Activated CD8-positive, alpha-beta T cell treated with anti-CD3 and anti-CD28 coated beads for 36 hours (primary cell): ENCODE measurements at places on chromosomes 7 and 10. TPM values are rescaled to one million over a fixed set of nuclear protein-coding genes. Genes with fewer than 3 reads are reported as not detected.

The TMEM72 gene
- not detected for total RNA-seq

The CYP3A5 gene
- total RNA-seq: not detected

DNA sequence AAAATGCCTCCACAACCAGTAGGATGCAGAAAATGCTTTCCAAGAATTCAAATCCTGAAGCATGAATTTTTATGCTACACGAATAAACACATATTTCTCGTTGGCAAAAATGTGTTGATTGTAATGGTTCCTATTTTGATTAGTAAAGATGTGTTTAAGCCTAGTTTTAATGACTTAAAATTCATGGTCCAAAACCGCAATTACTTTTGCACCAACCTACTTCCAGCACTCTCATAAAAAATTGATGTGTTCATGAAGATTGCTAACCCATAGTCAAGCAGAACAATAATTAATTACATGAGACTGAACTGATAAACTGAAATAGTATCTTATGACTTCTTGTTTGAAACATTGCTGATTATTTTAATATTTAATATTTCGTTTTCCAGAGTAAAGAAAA, 828.8 kb downstream of the CCSER2 start:
- no peak for DNase-seq
- no peaks in the 10 kb centered on the region for H3K4me1 ChIP-seq
- H3K36me3 ChIP-seq: no peaks in the 10 kb centered on the region
- no peak overlapping the region for H3K4me3 ChIP-seq
- H3K27me3 ChIP-seq: no peaks in the 10 kb centered on the region

DNA sequence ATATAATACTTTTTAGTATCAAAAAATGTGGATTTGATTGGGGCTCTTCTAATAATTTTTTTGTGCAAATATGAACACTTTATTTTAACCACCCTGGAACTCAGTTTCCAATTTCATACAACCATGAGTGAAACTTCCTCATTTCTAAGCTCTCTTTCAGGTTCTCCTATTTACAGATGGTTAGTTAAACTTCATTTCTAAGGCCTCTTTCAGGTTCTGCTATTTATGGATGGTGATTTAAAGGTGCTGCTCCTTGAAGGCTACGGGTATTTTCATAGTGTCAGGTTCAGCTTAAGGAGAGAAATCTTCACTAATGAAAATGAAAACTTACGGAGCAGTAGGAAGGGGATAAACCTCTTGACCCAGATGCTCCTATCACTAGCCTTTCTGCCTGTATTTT, 568.3 kb downstream of the KIF20B start:
- no peak overlapping the region for H3K27ac ChIP-seq
- no peaks in the 10 kb centered on the region for H3K36me3 ChIP-seq
- no peak for DNase-seq
- no peaks in the 10 kb centered on the region for H3K4me1 ChIP-seq
- H3K27me3 ChIP-seq: no peaks in the 10 kb centered on the region
- no peak overlapping the region for H3K4me3 ChIP-seq

GRCh38 chr7:17021205-17021604, 139.4 kb upstream of the AGR3 start:
- H3K27me3 ChIP-seq: no peaks in the 10 kb centered on the region
- no peak overlapping the region for H3K4me3 ChIP-seq
- peaks cover 11% of the 10 kb centered on the region for H3K4me1 ChIP-seq
- DNase-seq: no peak
- H3K36me3 ChIP-seq: no peaks in the 10 kb centered on the region
- H3K27ac ChIP-seq: no peak overlapping the region
